ENCODE measurements at places on chromosomes 5 and 9. TPM values are rescaled to one million over a fixed set of nuclear protein-coding genes. Genes with fewer than 3 reads are reported as not detected.

DNA sequence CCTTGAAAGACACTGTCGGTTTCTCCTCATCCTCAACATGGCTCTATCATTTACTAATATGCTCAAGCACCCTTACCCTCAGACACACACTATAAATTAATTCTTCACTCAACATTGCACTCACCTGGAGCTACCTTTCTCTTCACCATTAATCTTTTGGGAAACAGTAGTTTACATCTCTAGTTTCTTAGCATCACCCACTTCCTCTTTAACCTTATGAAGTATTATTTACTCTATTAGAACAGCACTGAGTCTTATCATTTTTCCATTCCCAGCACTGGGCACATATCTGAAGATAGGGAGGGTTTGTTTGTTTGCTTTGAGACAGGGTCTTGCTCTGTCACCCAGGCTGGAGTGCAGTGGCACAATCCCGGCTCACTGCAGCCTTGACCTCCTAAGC, 213.5 kb downstream of the SMARCA2 start:
- no peak for DNase-seq

DNA sequence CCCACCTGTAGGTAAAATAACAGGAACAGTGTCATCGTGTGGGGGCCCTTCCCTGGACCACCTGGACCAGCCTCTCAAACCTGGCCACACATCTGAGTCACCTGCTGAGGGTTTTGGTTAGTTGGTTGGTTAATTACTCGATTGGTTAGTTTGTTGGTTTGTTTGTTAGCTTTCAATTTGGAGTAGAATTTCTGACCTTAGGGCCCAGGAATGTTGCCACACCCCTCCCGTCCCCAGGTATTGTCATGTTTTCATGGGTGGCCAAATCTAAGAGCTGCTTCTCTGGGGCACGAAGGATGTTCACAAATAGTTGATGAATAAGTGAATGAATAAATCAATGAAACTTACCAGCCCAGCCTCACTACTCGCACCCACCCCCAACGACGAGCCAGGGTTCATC, 21.9 kb downstream of the NTNG2 start:
- no peak for DNase-seq

- no peak for DNase-seq
These were observed 96.7 kb upstream of the SMIM23 start for GRCh38 chr5:171688696-171689495.

DNA sequence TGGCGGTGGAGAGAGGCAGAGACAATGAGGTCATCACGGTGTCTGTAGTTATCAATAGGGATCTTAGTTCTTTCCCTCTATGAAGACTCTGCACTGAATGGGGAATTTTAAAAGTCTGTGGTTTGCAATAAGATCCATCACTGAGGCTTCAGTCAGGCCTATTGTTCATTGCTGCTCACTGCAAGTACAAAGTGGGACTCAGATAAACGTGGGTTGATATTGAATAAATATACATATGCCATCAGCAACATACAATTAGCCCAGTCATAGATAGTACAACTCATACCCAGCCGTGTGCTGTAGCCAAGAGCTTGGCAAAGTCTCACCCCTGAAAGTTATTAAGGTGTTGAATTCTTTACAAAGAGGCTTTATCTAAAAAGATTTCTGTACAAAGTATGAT, 88.4 kb downstream of the ENC1 start:
- DNase-seq, result peak; percentile 70

ARHGAP26 gene
- 0.54 TPM for total RNA-seq

BBLN gene
- total RNA-seq, result 27.5 TPM
